A172 (cell line): ENCODE measurements at places on chromosomes 2 and 18. TPM values are rescaled to one million over a fixed set of nuclear protein-coding genes. Genes with fewer than 3 reads are reported as not detected.

Gene POTEI
- total RNA-seq = not detected in 2 replicates

DNA sequence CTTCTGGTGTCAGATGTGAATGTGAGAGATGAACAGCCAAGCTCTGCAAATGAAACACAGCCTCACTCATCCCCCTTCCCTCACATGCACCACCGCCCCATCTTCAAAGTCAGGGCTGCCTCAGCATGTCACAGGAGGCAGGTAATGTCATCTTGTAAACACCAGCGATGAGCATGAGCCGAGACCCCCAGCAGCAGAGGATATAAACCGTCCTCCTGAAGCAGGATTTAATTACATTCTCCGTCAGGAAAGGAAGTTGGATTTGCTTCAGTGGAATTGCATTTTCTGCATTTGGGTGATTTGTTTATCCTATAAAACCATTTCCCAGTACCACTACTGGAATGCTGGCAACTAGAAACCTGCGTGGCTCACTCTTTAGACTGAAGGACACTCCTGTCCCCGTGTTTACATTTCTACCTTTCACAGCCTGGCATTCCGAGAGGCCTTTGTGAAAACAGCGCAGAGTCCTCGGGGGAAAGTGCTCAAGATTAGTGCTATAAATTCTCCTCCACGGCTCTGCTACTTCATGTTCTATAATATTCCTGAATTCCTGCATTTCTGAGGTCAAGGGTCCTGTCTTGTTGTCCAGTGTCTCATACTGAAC, 619.2 kb downstream of the IRS1 start:
- no peak for DNase-seq

- no peak for DNase-seq
Observed at GRCh38 chr2:143942486-143942885, 577.4 kb downstream of the ZEB2 start.

- DNase-seq = no peak
Observed at GRCh38 chr18:4125627-4126230, 329.4 kb downstream of the DLGAP1 start.

DNA sequence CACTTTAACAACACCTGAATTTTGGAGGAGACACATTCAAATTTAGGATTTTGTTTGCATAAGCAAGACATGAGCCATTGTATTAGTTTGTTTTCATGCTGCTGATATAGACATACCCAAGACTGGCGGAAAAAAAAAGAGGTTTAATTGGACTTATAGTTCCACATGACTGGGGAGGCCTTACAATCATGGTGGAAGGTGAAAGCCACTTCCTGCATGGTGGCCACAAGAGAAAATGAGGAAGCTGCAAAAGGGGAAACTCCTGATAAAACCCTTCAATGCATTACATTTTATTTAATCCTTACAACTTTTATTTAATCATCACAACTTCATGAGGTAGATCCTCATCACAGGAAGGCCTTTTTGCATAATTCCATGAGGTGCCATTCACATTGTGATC, 242.0 kb upstream of the STON1 start:
- DNase-seq = no peak

- no peak for DNase-seq
Observed at GRCh38 chr2:55901941-55902340, 21.6 kb downstream of the EFEMP1 start.

Gene CIDEA
- total RNA-seq = not detected in 2 replicates

DNA sequence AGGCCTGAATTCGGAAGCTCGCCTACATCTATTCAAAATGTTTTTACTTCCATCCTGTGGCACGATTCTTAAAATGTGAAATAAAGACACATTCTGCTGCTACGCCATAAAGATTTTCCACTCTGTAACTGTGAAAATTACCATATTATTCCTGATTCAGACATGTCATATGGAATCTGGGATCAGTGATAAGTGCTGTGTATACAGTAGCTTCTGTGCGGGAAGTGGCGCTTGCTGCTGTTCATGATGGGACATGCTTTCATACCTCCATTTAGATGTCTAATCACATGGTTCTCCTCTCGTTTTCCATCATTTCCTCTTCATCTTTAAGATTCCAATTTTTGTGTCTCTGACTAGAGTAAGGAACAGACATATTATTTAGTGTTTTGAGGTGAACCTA, 163.2 kb downstream of the TMEM182 start:
- no peak for DNase-seq

Gene CTAGE1
- not detected in 2 replicates for total RNA-seq

Gene ABCA12
- 0.05 and 0.14 TPM in 2 replicates for total RNA-seq

GRCh38 chr2:144244938-144245337, 275.0 kb downstream of the ZEB2 start:
- DNase-seq = no peak

Gene METTL21A
- 62.9 and 67.6 TPM in 2 replicates for total RNA-seq

DNA sequence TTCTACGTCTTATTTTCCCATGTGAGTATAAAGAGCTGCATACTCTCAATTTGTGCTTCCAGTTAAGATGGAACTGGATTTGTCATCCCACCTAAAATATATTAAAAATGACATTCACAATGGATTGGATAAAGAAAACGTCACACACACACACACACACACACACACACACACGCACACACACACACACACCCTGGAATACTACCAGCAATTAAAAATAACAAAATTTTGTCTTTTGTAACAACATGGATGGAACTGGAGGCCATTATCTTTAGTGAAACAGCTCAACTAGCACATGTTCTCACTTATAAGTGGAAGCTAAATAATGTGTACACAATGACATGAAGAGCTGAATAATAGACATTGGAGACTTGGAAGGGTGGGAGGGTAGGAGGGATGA, 3.8 kb upstream of the QPCT start:
- DNase-seq = no peak

DNA sequence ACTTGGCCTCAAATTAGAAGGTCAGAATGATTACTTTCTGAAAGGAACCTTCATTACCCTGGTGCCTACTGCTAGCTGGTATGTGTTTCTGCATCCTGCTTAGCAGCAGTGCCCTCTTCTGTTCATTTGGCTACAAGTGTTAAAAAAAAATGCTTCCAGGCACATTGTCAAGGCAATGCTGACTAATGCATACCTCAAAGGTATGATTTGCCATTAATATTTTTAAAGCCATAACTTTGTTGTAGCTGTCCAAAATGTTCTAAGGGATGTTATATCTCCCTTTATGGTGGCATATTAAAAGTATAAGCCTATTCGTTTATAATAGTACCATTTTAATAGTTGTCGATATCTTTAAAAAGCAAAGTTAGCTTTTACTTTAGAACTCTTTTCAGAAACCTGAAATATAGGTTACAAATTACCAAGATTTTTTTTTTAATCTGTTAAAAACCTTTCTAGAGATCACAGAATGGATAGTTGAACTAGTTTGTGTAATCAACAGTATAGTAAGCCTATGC, 52.0 kb upstream of the FAM171B start:
- DNase-seq = peak; percentile 81

- DNase-seq = peak; percentile 47
Observed at GRCh38 chr2:190792956-190793888, 87.4 kb upstream of the GLS start.

Gene HOXD4
- 0.77 and 3.9 TPM in 2 replicates for total RNA-seq

DNA sequence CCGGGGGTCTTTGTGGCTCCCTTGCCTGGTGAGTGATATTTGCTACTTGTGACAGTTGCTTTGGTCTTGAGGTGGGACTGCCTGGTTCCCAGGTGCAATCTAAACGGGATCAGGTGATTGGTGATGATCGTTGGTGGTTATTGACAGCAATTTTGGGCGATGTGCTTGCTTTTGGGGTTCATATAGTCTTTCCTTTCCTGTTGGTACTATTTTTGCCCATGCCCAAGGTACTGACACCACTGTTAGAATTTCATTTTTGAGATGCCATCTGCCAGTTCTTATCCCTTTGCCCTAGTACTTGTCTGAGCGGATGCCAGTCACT, 573 bp downstream of the WDR7 start:
- no peak for DNase-seq

DNA sequence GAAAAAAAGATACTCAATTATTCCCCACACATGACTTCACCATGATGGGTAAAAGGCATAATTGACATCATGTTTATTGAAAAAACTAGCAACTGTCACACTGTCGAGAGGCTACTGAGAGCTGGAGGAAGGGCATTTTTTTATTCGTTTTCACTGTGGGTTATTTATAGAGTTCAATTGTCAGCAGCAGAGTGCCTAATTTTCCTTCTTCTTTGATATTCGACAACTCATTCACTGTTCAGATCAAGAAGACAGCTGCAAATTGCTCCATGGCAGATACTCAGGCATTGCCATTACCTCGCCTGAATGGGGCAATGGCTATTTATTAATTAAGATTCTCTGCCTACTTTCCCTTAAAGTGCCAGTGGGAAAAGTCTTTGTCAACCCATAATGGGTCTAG, 197.5 kb upstream of the NRP2 start:
- DNase-seq = no peak

DNA sequence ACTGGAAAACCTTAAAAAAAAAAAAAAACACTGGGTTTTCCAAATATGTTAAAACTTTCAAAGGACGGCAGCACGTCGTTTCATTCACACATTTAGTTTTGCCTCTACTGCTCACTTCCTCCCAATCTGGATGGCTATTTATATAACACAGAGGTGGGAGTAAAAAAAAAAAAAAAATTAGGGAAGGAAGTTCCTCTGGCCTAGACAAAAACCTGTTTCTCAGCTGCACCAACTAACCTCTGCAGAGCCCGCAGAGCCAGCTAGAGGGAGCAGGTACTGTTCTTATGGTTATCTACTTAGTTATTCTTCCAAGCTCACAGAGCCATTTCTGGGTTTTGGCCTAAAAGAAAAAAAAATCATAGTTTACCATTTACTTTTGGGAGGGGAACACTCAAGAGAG, 28.1 kb downstream of the SLC1A4 start:
- no peak for DNase-seq

GRCh38 chr2:223563462-223563861, 38.7 kb downstream of the SCG2 start:
- DNase-seq = peak; percentile 90

DNA sequence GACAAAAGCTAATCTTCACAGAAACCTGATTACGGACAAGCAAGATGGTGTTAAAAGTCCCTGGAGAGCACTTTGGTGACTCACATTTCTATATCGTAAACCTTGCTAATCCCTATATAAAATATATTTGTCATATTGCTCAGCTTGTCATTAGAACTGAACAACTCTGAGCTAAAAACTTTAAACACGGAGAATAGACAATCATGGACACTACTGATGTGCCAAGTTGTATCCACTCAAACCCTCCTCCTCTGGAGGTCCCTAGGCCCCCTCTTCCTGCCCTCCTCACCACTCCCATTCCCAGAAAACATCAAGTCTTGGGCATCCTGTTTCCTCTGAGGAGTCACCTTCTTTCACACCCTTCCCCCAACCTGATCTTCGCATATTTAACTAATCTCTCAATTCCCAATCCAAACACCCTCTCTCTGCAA, 138.7 kb upstream of the PID1 start:
- DNase-seq = peak; percentile 64

Gene ITPRIPL1
- not detected in 2 replicates for total RNA-seq

DNA sequence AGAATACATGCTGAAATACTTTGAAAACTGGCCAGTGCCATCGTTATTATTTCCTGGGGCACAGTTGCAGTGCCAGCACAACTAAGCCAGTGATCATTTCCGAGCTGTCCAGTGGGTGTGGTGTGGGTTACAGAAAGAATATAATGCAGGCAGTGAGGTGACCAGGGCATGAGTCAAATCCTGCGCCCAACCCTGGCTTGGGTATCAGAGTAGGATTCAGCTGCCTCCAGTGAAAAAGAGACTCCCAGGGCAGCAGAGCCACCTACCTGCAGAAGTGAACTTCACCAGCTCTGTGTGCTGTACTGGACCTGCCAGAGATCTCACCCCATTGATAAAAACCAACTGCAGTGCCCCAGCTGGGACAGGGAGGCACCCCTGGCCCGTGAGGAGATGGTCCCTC, 18.0 kb downstream of the SLC9A2 start:
- DNase-seq = no peak
